Mesothelial cell of epicardium (in vitro differentiated cells): ENCODE measurements at places on chromosomes 6 and 20.

DNA sequence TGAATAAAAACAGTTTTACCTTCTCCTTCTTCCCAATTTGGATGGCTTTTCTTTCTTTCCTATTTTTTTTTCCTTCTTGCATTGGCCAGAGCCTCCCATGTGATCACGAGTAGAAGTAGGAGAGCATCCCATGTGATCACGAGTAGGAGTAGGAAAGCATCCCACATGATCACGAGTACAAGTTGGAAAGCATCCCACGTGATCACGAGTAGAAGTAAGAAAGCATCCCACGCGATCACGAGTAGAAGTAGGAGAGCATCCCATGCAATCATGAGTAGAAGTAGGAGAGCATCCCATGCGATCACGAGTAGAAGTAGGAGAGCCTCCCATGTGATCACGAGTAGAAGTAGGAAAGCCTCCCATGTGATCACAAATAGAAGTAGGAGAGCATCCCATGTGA lies 218.6 kb downstream of the DLL1 start:
- H3K27ac ChIP-seq: no peak overlapping the region
- no peak overlapping the region for H3K4me3 ChIP-seq

DNA sequence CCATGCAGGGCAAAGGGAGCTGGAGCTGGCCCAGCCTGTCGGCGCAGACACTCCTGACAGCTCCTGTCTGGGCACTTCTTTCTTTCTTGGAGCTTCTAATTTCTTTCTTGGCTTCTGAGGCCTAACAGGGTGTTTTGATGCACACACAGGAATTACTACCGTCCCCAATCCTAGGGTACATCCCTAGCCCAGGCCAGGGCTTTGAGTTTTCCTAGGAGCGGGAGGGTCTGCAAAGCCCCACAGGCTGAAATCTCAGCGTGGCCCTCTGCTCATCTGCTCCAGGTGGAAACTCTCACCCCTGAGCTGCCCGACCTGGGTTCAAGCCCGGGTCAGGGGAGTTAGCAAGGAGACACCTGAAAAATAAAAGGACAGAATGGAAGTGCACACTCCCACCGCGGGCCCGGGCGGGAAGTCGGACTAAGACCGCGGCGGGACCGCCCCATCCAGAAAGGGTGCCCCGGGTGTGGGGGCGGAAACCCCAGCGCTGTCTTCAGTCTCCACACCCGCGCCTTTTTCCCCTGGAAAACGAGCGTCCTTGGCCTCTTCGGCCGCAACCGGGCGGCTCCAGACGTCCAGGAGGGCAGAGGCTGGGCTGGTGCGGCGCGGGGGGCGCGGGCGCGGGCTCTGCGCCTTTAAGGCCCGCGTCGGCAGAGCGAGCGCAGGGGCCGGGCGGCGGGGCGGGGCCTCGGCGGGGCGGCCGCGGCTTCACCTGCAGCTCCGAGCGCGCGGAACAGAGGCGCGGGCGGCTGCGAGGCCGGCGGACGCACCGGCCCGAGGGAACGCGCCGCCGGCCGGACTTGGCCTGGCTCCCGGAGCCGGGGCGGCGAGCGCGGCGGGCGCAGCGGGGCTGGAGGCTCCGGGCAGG lies at the start of gene CDH4:
TSS of gene CDH4 (plus strand) at position 733 of the 865 bp plus-strand sequence.
- no peak within 1 kb of the TSS for H3K27ac ChIP-seq
- no peak for DNase-seq
- H3K27me3 ChIP-seq: peaks cover 84% of the 10 kb centered on the region

DNA sequence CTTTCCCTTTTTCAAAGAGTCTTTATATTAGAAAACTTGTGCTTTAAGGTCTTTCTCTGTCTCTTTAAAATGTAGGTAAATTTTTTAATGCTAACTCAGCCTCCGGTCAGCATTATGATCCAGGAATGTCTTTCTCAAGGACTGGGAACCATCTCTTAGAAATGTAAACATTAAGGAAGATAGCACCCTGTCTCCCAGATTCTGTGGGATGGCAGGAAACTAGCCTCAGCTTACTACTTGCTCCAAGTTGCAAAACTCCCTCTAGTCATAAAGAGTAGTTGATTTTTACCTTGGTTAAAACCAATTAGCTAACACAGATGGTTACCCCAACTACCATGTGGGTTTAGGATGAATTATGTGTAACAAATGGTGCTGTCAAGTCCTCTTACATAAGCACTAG lies 4.7 kb upstream of the TAAR1 start:
- no peak overlapping the region for H3K4me3 ChIP-seq
- peaks cover 5% of the 10 kb centered on the region for H3K4me1 ChIP-seq
- H3K36me3 ChIP-seq: peaks cover 2% of the 10 kb centered on the region
- no peak for DNase-seq
- H3K27me3 ChIP-seq: no peaks in the 10 kb centered on the region

- H3K36me3 ChIP-seq: peaks cover 50% of the 10 kb centered on the region
- H3K4me3 ChIP-seq: no peak overlapping the region
- H3K27me3 ChIP-seq: no peaks in the 10 kb centered on the region
- no peaks in the 10 kb centered on the region for H3K4me1 ChIP-seq
Observed at GRCh38 chr20:17944854-17945474, 23.6 kb downstream of the SNX5 start.

DNA sequence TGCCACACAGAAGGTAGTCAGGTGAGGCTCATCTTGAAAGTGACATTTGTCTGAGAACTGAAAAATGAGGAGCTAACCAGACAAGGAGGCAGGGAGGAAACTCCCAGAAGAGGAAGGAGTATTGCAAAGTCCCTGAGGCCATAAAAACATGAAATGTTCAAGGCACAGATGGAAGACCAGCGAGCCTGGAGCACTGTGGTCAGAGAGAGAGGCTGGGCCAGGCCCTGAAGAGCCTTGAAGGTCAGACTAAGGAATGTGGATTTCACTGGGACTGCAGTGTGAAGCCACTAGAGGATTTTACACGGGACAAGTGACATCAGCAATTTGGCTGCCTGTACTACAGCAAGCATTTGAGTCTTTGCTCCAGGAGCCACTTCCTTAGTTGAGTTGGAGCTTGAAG lies 21.1 kb upstream of the TMEM181 start:
- no peak overlapping the region for H3K4me3 ChIP-seq
- no peak for DNase-seq
- H3K36me3 ChIP-seq: no peaks in the 10 kb centered on the region
- H3K27ac ChIP-seq: no peak overlapping the region
- H3K4me1 ChIP-seq: no peaks in the 10 kb centered on the region

DNA sequence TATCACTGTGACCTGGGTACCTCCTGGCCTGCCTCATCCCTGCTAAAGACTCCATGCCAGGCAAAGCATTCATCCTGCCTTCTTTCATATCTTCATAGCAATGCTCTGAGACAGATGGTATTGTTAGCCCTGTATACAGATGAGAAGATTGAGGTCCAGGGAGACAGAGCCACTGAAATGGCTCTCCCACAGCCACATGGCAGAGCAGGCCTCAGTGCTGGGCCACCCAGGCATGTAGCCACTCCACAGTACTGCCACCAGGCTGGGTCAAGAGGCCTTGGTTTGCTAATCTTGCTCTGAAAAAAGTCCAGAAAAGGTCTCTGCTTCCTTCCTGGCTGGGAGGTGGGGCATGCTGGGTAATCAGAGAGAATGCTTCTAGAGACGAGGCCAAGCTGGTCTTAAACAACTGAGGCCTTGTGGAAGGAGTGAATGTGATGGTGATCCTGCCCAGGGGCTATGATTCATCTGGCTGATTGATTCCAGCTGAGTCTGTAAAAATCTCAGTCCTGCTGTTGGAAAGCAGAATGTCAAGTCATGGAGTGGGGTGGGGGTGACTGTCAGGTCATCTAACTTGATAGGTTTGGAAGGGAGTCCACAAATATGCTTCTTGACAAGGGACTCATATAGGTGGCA lies 29.8 kb downstream of the HM13 start:
- no peaks in the 10 kb centered on the region for H3K27me3 ChIP-seq
- H3K36me3 ChIP-seq: peaks cover 10% of the 10 kb centered on the region
- no peak for DNase-seq
- H3K27ac ChIP-seq: peak overlapping the region; percentile 85
- peaks cover 40% of the 10 kb centered on the region for H3K4me1 ChIP-seq

DNA sequence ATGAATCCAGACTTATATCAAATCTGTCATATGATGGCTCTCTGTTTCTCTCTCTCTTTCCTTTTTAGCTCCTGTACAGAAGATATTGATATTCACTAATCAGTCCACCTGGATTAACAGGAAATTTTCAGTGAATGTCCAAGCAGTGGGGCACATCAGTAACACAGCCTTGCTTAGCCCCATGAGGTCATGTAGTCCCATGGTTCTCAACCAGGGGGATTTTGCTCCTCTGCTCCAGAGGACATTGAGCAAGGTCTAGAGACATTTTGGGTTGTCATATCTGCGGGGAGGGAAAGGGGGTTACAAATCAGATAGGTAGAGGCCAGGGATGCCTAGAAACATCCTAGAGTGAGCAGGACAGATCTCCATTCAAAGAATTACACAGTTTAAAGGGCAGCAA lies 810 bp downstream of the GSTA1 start:
- H3K27ac ChIP-seq: no peak overlapping the region
- H3K4me1 ChIP-seq: peaks cover 5% of the 10 kb centered on the region
- no peaks in the 10 kb centered on the region for H3K36me3 ChIP-seq
- H3K4me3 ChIP-seq: no peak overlapping the region
- H3K27me3 ChIP-seq: peaks cover 18% of the 10 kb centered on the region

DNA sequence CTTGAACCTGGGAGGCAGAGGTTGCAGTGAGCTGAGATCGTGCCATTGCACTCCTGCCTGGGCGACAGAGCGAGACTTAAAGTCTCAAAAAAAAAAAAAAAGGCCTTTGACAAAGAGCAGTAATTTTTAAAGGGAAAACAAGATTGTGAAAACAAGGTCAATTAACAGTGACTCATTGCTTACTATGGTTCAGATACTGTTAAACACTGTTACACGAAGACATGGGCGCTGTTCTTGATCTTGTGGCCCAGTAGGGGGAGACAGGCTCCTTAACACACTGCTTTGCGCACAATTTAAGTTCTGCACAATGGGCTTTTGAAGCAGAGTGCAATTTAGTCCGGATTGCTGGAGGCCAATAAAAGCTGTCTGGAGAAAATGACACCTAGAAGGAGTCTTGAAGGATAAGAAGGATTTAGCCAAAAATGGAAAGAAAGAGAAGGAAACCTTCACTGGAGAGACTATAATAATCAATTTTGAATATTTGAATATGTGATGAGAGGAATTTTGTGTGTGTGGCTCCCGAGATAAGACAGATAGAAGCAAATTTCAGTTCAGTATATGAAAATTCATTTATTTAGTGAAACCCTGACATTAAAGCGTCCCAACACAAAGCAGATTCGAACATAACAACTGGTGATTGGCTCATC lies 6.0 kb upstream of the LATS1 start:
- no peaks in the 10 kb centered on the region for H3K4me1 ChIP-seq
- no peaks in the 10 kb centered on the region for H3K27me3 ChIP-seq
- DNase-seq: no peak

DNA sequence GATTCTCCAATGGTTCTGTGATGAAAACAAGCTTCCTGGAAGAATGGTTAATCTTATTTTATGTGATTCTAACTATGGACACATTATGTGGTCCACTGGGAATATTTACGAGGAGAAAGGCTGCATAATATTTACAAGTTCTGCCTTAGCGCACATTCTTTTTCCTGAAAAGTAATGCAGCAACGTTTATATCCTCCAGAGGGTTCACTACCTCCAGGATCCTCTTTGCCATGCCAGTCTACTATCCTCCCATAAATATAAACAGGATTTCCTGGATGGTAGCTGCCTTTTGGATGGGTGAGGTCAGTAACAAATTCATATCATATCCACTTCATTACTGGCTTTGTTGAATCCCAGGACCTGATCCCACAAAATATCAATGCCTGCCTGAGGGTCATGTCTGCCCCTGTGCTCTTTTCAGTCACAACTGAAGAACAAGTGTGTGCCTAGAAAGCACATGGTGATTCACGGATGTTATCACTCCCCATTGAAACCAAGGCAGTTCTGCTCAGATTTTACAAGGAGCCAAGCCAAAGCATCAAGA lies 30.4 kb downstream of the ADGRF5 start:
- H3K4me1 ChIP-seq: peaks cover 4% of the 10 kb centered on the region
- no peak overlapping the region for H3K4me3 ChIP-seq
- DNase-seq: no peak

GRCh38 chr20:2616634-2617033 lies 35.8 kb upstream of the NOP56 start:
- H3K27ac ChIP-seq: no peak overlapping the region
- no peak for DNase-seq
- H3K27me3 ChIP-seq: peaks cover 72% of the 10 kb centered on the region
- no peaks in the 10 kb centered on the region for H3K36me3 ChIP-seq
- no peak overlapping the region for H3K4me3 ChIP-seq

DNA sequence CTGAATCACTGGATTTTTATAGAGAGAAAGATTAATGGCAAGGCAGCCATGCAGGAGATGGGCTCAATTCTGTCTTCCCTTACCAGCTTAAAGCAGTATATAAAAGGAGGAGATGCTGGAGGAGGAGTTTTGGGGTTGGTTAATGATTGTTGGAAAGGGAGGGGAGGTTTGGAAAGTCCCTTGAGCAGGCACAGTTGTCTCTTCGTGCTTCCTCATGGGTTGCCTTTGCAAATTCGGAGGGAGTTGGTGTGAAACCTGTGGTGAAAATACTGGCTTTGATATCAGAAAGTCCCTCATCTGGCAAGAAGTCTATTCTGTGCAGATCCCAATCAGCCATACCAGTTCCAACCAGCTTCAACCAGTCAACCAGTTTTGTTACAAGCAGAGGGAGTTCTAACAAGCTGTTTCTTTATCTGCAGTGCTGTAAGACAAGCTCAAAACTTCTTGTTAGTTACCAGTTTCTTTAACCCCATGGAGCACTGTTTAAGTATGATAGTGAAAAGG lies 107.0 kb downstream of the HIVEP1 start:
- peaks cover 64% of the 10 kb centered on the region for H3K36me3 ChIP-seq
- H3K4me1 ChIP-seq: peaks cover 3% of the 10 kb centered on the region
- no peak overlapping the region for H3K4me3 ChIP-seq
- peak overlapping the region; percentile 43 for H3K27ac ChIP-seq

DNA sequence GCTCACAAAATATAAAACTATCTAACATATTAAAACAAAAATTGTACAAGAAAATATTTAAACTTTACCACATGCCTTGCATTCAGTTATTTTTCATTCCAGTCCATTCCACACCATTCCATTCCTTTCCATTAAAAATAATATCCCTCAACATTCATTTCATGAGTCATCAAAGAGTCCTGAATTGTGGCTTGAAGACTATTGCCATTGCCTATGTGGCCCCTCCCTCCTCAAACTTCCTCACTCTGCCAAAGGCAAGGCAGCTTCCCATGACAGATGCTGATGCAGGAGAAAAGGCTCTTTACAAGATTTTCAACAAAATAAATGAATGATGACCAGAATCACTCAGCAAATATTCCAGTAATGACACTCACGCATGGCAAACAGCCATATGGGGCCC lies 31.7 kb downstream of the IL20RA start:
- H3K27me3 ChIP-seq: no peaks in the 10 kb centered on the region
- no peak overlapping the region for H3K27ac ChIP-seq
- H3K36me3 ChIP-seq: no peaks in the 10 kb centered on the region
- H3K4me1 ChIP-seq: peaks cover 48% of the 10 kb centered on the region
- no peak for DNase-seq
